A375 (cell line): ENCODE measurements at places on chromosomes 1 and 21. TPM values are rescaled to one million over a fixed set of nuclear protein-coding genes. Genes with fewer than 3 reads are reported as not detected.

The SETDB1 gene
- total RNA-seq, result 53.2 and 66.0 TPM in 2 replicates

The RGL1 gene
- total RNA-seq, result 4.8 and 5.4 TPM in 2 replicates

The CCDC27 gene
- total RNA-seq, result not detected in 2 replicates

The FHAD1 gene
- total RNA-seq, result 0.16 and 0.30 TPM in 2 replicates

The PIK3C2B gene
- 3.8 and 6.5 TPM in 2 replicates for total RNA-seq

The AMY1C gene
- not detected in 2 replicates for total RNA-seq

The MRAP gene
- total RNA-seq, result not detected in 2 replicates

The IBA57 gene
- total RNA-seq, result 9.6 and 10.7 TPM in 2 replicates

The PCSK9 gene
- total RNA-seq, result not detected in 2 replicates

The IL22RA1 gene
- total RNA-seq, result 0.34 and 1.8 TPM in 2 replicates

The SELL gene
- 0.15 and 0.53 TPM in 2 replicates for total RNA-seq

The SEC16B gene
- 0.34 and 1.5 TPM in 2 replicates for total RNA-seq

The OR2M3 gene
- under 0.01 TPM in 1 of 2 replicates, not detected in the other for total RNA-seq
